ENCODE measurements at places on chromosomes 4 and X.

- no peak for DNase-seq
These were observed at the start of gene MAP3K15 for GRCh38 chrX:19514791-19515614. Gene MAP3K15, minus strand, starts transcription at chrX:19515508. Its CDS starts 247 bp downstream, at chrX:19515261.

GRCh38 chr4:1234811-1235292 lies 14.1 kb downstream of the CTBP1 start:
- no peak for DNase-seq

- no peak for DNase-seq
These were observed at the start of gene IL1RAPL1 for GRCh38 chrX:28586981-28587551. Gene IL1RAPL1, plus strand, starts transcription at chrX:28587446.

GRCh38 chr4:129342819-129343408 lies 247.0 kb downstream of the C4orf33 start:
- no peak for DNase-seq

GRCh38 chr4:107792711-107793110 lies 32.0 kb upstream of the SGMS2 start:
- DNase-seq, result no peak

GRCh38 chr4:25454476-25454875 lies 77.4 kb downstream of the ANAPC4 start:
- no peak for DNase-seq

DNA sequence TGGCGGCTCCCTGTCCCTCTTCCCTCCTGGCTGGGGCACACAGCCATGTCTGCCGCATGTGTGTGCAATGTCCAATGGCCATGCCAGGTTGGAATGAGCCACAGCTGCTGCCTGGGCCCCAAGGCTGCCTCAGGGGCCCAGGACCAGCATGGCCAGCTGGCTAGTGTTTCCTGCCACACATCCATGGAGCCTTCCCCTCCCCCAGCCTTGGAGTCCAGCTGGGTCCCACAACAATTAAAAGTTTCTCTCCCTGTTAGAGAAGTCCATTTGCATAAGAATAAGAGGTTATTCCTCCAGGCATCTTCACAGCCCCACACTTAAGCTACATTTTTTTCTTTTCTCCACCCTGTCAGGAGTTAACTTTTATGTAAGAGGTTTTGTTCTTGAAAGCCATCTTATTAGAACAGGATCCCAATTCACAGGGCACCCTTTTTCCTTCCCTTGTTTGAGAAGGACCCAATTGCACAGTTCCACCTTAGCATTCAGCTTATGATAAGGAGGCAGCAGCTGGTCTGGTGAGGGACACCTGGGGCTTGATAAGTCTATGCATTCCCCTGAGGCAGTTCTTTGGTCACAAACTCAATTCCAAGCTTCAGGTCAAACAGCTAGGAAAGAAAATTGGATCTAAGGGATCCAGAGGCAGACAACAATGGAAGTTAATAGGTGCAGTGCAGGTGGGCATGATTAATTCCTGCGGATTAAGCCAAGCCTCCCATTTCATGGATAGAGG lies 963.3 kb upstream of the GRIA3 start:
- DNase-seq, result no peak

- DNase-seq, result no peak
These were observed 225.0 kb upstream of the CXXC4 start for GRCh38 chr4:104719539-104720230.

DNA sequence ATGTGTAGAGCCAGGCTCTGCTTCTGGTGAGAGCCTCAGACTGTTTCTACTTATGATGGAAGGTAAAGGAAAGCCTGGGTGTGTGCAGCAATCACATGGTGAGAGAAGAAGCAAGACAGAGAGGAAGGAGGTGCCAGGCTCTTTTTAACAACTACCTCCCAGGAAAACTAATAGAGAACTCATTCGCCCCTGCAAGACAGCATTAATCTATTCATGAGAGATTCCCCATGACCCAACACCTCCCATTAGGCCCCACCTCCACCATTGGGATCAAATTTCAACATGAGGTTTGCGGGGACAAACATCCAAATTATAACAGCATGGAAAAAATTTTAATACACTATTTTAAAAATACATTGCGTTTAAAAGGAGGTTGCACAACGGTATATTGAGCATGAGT lies 24.7 kb upstream of the GRIA3 start:
- no peak for DNase-seq

DNA sequence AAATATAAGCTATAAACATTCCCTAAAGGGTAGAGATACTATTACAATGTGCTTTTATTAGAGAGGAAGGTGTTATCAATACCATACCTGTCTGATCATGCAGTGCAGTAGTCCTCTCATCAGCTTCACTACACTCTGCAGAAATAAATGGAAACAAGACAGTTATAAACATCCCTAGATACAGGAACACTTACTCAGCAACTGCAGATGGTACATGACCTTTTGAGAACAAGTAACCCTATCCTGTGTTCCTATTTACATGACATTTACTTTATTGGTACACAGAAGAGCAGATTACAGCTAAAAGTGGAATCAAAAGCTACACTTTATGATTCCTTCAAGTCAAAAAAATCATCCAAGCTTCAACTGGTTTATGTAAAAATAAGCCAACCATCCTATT lies 9.0 kb downstream of the PHKA1 start:
- DNase-seq, result no peak

GRCh38 chr4:75745721-75746199 lies 21.4 kb downstream of the USO1 start:
- no peak for DNase-seq

- no peak for DNase-seq
These were observed 665.5 kb downstream of the CCSER1 start for GRCh38 chr4:90792696-90793095.

- DNase-seq, result no peak
These were observed 41.4 kb downstream of the MAML3 start for GRCh38 chr4:140112576-140112975.

- no peak for DNase-seq
These were observed 52.3 kb upstream of the SMIM31 start for GRCh38 chr4:164701665-164702064.
